ENCODE measurements at places on chromosomes 7 and 10. TPM values are rescaled to one million over a fixed set of nuclear protein-coding genes. Genes with fewer than 3 reads are reported as not detected.

DNA sequence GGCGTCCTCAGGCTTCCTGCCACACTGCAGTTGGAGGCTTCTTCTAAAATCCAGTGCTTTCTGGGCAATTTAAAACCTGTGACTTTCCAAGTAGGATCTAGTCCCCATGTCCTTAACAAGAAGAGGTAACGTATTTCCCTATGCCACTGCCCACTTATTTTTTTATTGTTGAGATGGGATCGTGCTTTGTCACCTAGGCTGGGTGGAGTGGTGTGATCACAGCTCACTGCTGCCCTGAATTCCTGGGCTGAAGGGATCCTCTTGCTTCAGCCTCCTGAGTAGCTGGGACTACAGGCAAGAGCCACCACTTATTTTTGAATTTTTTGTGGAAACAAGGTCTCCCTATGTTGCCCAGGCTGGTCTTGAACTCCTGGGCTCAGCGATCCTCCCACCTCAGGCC is 63.4 kb downstream of the DAGLB start:
- H3K4me3 ChIP-seq: no peak overlapping the region
- H3K27ac ChIP-seq: no peak overlapping the region
- no peaks in the 10 kb centered on the region for H3K27me3 ChIP-seq
- no peak for DNase-seq
- peaks cover 46% of the 10 kb centered on the region for H3K4me1 ChIP-seq
- no peaks in the 10 kb centered on the region for H3K36me3 ChIP-seq

DNA sequence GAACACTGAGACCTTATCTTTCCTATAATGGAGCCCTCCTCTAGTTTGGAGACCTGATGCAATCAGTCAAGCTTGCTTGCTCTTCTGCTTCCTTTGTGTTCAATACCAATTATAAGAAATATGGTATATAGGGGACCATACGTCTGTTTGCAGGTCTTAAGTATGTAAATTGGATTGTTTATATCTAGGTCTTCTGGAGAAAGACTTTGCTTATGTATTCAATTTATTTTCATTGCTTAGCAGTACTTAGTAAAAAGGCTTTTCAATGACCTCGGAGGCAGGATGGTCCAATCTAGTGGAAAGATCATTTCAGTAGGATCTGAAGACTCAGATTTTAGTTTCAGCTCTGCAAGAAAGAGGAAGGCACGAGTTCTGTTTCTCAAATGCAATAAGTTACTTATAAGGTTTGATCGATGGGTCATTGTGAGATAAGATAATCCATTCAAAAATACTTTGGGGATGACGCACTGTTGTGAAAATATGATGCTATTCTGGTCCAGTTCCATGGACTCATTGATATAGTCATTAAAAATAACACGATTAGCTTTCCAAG is 571.6 kb downstream of the SH2D4B start:
- no peaks in the 10 kb centered on the region for H3K4me1 ChIP-seq
- DNase-seq: no peak
- no peak overlapping the region for H3K4me3 ChIP-seq

DNA sequence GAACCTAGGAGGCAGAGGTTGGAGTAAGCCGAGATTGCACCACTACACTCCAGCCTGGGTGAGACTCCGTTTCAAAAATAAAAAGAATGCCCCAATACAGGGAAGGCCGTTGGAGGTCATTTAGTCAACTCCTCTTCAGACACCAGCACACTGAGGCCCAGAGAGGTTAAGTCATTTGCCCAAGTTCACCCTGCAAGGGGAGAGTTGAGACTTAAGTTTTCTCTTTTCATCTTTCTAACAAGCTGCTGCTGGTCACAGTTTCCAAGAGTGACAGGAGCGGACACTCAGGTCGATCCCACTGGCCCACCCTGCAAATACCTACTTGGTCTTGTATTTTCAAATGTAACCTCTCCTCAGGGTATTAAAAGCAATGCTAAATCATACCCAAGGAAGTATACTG is 30.4 kb upstream of the VCL start:
- peaks cover 12% of the 10 kb centered on the region for H3K4me1 ChIP-seq
- no peak overlapping the region for H3K4me3 ChIP-seq
- no peak overlapping the region for H3K27ac ChIP-seq
- DNase-seq: no peak

- no peak overlapping the region for H3K4me3 ChIP-seq
- H3K4me1 ChIP-seq: no peaks in the 10 kb centered on the region
- H3K27me3 ChIP-seq: no peaks in the 10 kb centered on the region
- H3K27ac ChIP-seq: no peak overlapping the region
- DNase-seq: no peak
- H3K36me3 ChIP-seq: no peaks in the 10 kb centered on the region
Observed at GRCh38 chr10:46226900-46227558, 59.8 kb upstream of the ANTXRL start.

DNA sequence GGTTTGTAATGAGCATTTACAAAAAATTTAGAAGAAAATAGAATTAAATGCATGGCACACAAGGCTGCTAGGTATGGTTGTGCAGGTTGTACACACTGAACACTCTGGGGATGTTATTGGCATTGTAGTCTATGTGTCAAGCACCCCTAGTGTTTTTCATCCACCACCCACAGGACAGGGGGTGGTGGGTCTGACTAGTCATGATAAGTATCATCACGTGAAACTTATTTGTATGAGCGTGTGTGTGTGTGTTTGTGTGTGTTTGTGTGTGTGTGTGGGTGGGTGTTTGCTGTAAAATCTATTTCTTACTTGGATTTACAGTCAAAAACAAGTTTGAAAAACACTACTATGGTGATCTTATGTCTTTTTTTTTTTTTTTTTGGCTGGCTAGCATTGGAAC is 66.5 kb downstream of the MAP3K8 start:
- no peak overlapping the region for H3K4me3 ChIP-seq
- no peaks in the 10 kb centered on the region for H3K36me3 ChIP-seq
- H3K4me1 ChIP-seq: peaks cover 66% of the 10 kb centered on the region
- no peak for DNase-seq

GRCh38 chr10:117968354-117969182 is 78.2 kb downstream of the RAB11FIP2 start:
- DNase-seq: no peak
- H3K4me1 ChIP-seq: no peaks in the 10 kb centered on the region
- no peak overlapping the region for H3K27ac ChIP-seq
- no peak overlapping the region for H3K4me3 ChIP-seq
- H3K27me3 ChIP-seq: no peaks in the 10 kb centered on the region

GRCh38 chr7:33979300-33979806 is 74.0 kb downstream of the BMPER start:
- H3K36me3 ChIP-seq: no peaks in the 10 kb centered on the region
- no peaks in the 10 kb centered on the region for H3K27me3 ChIP-seq
- H3K27ac ChIP-seq: no peak overlapping the region
- H3K4me1 ChIP-seq: no peaks in the 10 kb centered on the region

- H3K4me3 ChIP-seq: no peak overlapping the region
- H3K27ac ChIP-seq: no peak overlapping the region
- DNase-seq: no peak
Observed at GRCh38 chr10:98340261-98340939, 72.4 kb upstream of the LOXL4 start.

- H3K4me3 ChIP-seq: no peak overlapping the region
- H3K27ac ChIP-seq: no peak overlapping the region
- H3K27me3 ChIP-seq: no peaks in the 10 kb centered on the region
Observed at GRCh38 chr7:55546814-55547213, 25.5 kb downstream of the VOPP1 start.

GRCh38 chr10:60777696-60778213 is 523 bp upstream of the CDK1 start:
- H3K4me3 ChIP-seq: peak overlapping the region; percentile 87
- peaks cover 6% of the 10 kb centered on the region for H3K4me1 ChIP-seq
- no peaks in the 10 kb centered on the region for H3K27me3 ChIP-seq
- peak overlapping the region; percentile 57 for H3K27ac ChIP-seq
- no peak for DNase-seq

DNA sequence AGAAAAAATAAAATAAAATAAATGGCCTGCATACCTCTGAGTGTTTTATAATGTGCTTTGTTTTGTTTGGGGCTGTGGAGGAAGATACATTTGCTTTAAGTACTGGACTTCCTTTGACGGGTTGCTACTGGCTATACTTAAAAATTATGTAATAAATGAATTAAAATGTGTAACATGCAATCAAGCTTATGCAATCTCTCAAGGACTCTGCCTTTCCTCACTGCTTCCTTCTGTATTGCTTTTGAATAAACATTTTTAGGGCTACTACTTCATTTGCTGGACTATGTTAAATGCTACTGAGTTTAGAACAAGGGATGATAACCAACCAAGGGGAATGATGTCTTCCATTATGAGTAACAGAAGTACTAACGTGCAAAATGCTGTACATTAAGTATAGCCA is 91.6 kb downstream of the ETV1 start:
- no peaks in the 10 kb centered on the region for H3K27me3 ChIP-seq
- H3K4me1 ChIP-seq: no peaks in the 10 kb centered on the region
- DNase-seq: no peak
- H3K27ac ChIP-seq: no peak overlapping the region
- H3K4me3 ChIP-seq: no peak overlapping the region

PSTK gene
- 5.8 TPM for total RNA-seq

RAMP3 gene
- not detected for total RNA-seq

DPYSL4 gene
- total RNA-seq: 3.2 TPM

All from CD8-positive, alpha-beta memory T cell (primary cell).